Vagina (tissue), 2 donors: ENCODE measurements at places on chromosomes 13 and 19.

DNA sequence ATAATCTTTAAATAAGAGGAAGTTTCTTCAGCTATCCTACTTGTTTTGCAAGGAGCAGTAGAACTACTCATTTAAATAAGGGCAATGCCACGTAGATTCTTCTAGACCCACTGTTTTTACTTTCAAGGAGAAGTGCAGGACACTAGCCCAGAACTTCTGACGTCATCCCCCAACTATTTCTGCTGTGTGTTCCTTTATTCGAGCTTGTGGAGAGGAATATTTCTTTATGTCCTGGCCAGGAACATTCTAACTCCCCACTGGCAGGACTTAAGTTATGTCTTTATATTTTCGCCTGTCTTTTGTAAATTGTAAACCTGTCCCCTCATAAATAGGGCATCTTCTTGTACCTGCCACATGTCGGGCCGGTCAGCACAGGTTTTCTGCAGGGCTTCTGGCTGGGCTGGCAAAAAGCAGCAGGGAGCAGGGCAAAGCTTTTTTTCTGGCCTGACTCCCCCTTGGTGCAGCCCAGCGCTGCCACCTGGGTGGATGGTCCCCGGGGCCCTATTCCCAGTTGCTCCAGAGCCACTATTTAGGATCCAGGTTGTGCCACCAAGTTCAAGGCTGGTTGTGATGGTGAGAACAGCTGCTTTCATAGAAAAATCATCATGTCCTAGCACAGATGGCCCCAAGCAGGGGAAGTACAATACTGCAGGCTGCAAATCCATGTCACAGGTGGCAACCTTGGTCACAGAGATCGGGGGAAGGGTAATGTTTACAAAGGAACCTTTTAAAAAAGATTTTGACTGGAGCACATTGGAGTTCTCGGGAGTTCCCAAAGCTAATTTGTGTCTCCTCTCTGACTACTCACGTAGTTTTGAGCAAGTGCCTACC is 1.8 kb downstream of the MBNL2 start:
- DNase-seq, result no peak

GRCh38 chr13:113782472-113782871 is 23.4 kb downstream of the TMEM255B start:
- no peak for DNase-seq

- no peak for DNase-seq
Observed at GRCh38 chr13:30145709-30146367, 161.5 kb downstream of the KATNAL1 start.

GRCh38 chr19:17505223-17505622 is 6.2 kb upstream of the PGLS start:
- DNase-seq, result no peak

- no peak for DNase-seq
Observed at GRCh38 chr19:19657397-19657783, 6.1 kb downstream of the ATP13A1 start.

- DNase-seq, result no peak
Observed at GRCh38 chr13:94880463-94880862, 168.1 kb upstream of the SOX21 start.

DNA sequence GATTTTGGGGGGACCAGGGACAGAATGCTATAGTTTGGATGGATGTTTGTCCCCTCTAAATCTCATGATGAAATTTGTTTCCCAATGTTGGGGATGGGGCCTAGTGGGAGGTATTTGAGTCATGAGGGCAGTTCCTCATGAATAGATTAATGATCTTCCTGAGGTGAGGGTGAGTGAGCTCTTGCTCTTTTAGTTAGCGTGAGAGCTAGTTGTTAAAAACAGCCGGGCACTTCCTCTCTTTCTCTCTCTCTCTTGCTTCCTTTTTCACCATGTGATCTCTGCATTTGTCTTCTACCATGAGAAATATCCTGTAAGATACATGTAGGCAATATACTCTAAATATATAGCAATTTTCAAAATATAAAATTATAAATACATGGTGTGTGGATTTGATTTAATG is 290.8 kb upstream of the PCDH9 start:
- DNase-seq, result no peak

DNA sequence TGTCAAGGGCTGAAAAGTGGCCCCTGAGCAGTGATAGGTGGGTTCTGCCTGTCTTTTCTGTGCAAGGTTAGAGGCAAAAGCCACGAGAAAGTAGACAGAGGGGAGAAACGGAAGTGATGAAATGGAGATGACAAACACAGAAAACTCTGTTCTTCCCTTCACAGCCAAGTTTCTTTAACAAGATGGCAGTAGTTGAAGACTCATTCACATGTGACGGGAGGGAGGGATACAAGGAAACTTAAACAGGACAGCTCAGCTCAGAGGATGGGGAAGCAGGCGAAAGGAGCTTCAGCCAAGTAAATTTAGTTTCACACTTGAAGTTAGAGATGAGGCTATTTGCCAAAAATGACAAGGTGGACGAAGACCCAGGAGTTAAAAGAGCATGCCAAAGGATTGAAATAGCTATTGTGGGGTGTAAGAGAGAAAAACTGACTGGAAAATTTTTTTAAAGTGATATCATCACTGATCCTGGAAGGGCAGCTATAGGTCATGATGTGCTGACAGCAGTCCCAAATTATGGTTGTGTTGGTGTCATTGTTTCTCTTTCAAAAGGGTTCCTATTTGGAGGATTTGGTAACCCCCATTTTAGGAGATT is 347.9 kb downstream of the EFNB2 start:
- no peak for DNase-seq

GRCh38 chr19:38033658-38034491 is 126.9 kb downstream of the SIPA1L3 start:
- no peak for DNase-seq

- DNase-seq, result no peak
Observed at GRCh38 chr13:114177245-114178010, 1.6 kb upstream of the CFAP97D2 start.

GRCh38 chr19:19409631-19410030 is 4.2 kb downstream of the GATAD2A start:
- DNase-seq, result no peak

GRCh38 chr19:12749938-12750521 is 1.6 kb upstream of the BEST2 start:
- no peak for DNase-seq

- DNase-seq, result no peak
Observed at GRCh38 chr13:49217962-49218492, 2.1 kb upstream of the MLNR start.

GRCh38 chr19:28638445-28638844 is 574.5 kb downstream of the UQCRFS1 start:
- no peak for DNase-seq

GRCh38 chr19:34573226-34573864 is 91.8 kb downstream of the WTIP start:
- DNase-seq, result no peak
